ENCODE measurements at places on chromosomes 6 and 20.

- DNase-seq = no peak
Observed at GRCh38 chr6:7921046-7921445, 10.5 kb upstream of the TXNDC5 start.

DNA sequence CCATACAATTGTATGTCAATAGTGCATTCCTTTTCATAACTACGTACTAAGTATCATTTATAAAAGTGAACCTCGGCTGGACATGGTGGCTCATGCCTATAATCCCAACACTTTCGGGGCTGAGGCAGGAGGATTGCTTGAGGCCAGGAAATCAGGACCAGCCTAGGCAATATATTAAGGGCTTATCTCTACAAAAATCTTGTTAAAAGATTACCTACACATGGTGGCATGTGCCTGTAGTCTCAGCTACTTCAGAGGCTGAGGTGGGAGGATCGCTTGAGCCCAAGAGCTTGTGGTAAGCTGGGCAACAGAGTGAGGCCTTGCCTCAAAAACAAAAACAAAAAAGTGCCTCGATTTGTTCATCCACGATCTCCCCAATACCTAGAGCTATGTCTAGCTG is 449.7 kb upstream of the SULF2 start:
- no peak for DNase-seq

- no peak for DNase-seq
Observed at GRCh38 chr6:138005846-138006245, 101.4 kb downstream of the PERP start.

DNA sequence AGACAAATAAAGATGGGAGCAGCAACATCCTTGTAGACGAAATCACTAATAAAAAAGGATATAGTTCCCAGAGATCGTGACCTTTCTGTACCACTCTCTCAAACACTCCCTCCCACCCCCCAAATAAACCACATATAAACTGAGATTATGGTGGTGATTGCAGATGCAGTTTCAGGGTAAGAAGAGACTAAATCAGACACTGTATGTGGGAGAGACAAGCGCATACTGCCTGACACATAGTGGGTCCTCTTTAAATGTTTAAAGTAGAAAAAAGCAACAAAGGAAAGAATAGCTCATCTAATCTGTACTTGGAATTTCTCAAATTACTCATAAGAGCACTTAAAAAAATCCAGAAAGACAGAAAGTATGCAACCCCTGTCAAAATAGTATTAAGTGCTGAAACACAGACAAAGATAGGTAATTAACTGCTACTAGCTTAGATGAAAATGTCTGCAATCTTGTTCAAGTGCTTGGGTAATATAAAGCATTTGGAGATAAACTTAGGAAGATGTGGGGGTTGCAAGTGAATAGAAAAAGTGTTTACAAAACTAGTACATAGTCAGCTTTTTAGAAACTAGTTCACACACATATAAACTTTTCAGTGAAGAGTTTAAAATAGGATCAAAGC is 151.6 kb downstream of the BACH2 start:
- DNase-seq = no peak

DNA sequence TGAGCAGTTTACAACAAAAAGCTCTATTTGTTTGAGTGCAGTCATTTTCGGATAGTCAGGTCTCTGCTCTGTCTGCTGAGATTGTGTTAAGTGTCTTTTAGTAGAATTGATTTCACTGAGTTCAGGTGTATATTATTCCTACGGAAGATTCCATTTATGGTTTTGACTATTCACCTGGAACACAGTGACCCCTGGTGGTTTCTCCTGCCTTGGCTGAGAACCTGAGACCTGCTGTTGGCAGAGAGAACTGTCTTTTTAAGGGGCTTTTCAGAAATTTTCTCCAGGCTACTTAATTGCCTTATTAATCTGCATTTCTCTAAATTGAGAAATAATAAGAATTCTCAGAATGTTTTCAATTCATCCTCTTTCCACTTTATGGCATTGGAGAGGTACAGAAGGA is 508.0 kb downstream of the TBC1D32 start:
- DNase-seq = no peak

DNA sequence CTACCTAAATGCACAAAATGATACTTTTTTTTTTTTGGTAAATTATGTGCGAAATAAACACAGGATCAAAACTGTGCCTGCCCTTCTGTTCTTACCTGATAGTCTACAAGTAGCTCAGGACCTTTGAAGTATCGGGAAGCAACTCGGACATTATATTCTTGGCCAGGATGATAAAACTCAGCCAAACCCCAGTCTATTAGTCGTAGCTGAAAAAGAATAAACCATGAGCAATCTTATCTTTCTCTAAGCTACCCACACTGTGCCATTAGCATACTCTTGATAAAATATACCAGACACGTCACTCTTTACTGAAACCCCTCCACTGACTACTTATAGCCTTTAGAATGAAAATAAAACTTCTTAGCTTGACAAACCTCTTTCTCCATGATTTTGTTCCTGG is 29.8 kb upstream of the TBC1D20 start:
- no peak for DNase-seq

DNA sequence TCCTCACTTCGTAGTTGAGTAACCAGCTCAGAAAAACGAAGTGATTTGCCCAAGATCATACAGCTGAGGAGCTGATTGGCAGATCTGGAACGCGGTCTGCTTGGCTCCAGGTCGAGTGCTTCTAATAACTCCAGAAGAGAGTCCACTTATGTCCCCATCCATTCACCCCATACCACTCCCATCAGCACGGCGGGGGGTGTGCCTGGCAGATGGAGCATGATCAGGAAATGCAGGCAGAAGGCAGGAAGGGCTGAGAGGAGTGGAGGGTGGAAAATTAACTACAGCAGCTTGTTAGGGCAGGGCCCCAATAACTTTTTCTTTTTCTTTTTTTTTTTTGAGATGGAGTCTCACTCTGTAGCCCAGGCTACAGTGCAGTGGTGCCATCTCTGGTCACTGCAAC is 15.0 kb downstream of the FITM2 start:
- no peak for DNase-seq

- no peak for DNase-seq
Observed at GRCh38 chr6:93790981-93791380, 371.6 kb upstream of the EPHA7 start.

DNA sequence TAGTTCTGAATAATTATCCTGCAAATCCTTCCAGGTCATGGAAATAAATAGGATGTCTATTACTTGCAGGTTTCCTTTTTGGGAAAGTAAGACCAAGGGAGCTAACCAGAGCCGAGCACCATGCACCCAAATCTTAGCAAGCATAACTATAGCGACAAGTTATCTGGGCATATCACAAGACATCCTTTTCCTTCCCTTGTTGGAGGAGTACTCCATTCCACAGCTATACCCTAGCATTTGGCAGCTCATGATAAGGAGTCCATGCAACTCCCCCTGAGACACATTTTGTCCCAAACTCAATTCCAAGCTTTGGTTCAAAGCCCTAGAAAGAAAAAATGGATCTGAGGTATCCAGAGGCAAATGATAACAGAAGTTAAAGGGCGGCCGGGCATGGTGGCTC is 16.5 kb upstream of the ASCC3 start:
- no peak for DNase-seq

DNA sequence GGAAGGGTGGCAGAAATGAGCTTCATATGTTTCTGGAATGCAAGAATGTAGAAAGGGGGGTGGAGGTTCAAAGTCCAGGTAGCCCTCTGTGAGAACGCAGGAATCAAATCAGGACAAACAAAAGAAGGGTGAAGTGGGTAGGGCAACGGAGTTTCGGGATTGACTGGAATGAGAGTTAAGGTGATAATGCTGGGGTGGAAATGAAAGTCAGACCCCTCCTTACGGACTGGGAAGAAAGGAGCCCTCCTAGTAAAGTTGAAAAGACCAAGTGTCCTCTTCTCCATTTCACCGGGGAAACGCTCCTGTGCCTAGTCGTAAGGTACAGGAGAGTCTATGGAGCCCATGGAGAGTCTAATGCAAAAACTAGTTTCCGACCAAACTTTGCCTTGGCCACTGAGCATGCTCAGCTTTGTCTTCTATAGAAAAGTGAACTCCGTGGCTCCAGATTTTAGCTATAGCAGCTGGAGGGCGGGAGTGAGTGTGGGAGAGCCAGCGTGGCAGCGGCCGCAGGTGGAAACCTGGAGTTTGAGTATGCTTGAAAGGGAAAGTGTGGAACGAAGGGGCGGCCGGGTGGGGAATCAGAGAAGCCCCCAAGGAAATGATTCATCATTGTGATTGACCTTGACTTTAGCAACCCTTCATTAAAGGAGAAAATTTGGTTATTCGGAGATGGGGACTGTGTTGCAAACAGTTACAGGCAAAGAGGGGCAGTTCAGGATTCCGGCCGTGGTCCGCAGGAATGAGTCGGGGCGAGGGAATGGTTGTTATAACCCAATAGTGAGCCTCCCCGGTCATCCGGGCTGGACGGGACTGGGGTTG is 1.3 kb upstream of the LRRC1 start:
- peak; percentile 37 for DNase-seq

GRCh38 chr6:36682328-36683144 is 4.0 kb downstream of the CDKN1A start:
- peak; percentile 39 for DNase-seq

DNA sequence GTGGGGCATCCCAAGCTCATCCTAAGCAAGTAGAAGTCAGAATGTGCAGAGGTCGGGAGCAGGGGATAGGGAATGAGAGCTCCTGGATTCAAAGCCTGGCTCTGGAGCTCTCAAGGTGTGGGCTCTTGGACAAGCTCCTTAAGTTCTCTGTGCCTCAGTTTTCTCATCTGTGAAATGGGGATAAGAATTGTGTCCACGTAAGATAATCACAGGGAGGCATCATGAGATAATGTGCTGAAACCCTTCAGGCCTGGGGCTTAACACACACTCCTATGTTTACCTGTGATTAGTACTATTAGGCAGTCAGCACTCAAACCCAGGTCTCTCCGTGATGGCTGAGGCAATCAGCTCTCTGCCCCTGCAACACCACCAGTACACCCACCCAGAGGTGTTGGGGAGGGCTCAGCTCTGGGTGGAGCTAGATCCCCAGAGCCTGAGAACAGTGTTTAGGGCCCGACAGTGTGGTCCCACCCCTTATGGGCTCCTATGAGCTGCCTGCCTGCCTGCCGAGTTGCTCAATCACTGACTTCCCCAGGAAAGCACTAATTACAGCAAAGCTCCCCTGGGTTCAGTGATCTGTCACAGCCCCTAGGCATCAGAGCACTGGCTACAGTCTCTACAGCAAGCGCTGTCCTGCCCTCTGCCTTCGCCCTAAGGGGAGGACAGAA is 6.3 kb upstream of the SIRPA start:
- no peak for DNase-seq

DNA sequence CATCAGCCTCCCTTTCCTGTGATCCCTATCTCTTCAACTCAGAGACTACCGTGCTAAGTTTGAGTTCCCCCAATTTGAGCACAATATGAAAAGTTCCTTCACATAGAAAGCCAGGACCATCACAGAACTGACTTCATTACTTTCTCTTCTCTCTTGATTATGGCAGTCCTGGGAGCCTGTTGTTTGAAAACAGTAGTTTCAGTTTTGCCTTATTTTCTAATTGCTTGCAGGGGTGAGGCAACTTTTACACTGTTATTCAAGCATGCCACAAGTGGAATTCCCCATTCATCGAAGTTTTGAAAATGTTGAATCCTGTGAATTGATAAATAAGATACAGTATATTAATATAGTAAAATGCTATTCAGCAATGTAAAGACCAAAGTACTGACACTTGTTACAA is 569.7 kb upstream of the MARCKS start:
- no peak for DNase-seq

GRCh38 chr6:16069671-16070070 is 59.2 kb upstream of the MYLIP start:
- no peak for DNase-seq

DNA sequence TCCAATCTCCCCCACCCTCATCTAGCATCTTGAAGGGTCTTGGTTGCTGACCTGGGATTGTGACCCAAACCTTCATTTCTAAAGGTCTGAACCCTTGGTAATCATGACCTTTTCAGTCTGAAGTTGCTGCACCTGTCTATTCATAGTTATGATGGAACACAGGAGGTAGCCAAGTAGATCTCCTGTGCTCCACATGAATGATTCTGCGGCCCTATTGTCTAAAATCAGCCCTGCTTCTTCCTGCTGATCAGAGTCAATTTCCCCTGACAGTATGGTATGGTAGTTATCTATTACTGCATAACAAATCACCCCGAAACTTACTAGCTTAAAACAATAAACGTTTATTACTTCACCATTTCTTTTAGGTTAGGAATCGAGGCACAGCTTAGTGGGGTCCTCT is 9.0 kb downstream of the OR2B6 start:
- no peak for DNase-seq

- no peak for DNase-seq
Observed at GRCh38 chr6:102389994-102390393, 996.5 kb downstream of the GRIK2 start.

GRCh38 chr20:38631155-38632022 is 29.8 kb downstream of the ARHGAP40 start:
- no peak for DNase-seq

- no peak for DNase-seq
Observed at GRCh38 chr6:131379948-131380347, 193.1 kb upstream of the ARG1 start.

GRCh38 chr20:48241482-48241881 is 456.2 kb upstream of the SULF2 start:
- DNase-seq = no peak

DNA sequence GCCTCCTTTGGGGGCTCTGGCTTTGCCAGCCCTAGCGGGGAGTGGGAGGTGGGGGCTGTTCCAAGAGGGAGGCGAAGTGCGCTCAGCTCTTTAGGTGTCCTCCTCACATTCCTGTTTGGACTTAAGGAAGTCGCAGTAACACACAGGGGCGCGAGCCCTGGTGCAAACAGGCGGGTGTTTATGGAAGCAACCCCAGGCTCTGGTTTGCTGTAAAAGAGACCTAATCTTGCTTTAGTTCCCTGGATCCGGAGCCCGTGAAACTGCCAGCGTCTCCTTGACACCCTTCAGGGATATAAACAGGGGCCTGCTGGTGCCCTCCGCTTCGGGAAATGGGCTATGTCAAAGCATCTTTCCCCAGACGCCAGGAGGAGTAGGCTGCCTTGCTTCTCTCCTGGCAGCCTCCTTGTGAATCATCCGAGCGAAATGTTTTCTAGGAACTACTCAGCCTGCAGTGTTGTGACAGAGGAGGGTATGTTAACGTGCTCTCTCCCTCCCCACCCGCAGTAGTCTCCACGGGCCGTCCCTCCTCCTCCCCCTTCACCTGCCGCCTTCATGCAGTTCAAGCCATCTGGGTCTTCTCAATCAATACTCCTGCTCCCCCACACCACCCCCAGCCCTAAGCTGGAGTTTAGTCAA is 168.0 kb upstream of the LRFN2 start:
- DNase-seq = no peak

- DNase-seq = no peak
Observed at GRCh38 chr6:157358287-157358686, 22.7 kb upstream of the ZDHHC14 start.

DNA sequence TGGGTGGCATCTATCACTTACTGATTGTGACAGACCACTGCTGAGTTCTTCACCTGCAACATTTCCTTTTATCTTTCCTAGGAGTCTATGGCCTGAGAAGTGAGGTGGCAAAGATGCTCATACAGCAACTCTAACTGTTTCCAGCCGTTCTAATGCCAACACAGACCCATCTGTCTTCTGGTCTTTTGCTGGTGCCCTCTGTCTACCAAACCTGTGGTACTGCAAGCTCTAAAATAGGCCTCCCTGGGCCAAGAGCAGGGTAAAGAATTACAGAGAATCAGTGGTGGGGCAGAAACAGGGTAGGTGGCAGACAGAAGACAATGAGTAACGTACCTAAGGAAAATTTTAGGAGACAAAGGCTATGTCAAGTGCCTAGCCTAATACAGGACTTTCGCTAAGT is 611.0 kb upstream of the FLRT3 start:
- no peak for DNase-seq

- no peak for DNase-seq
Observed at GRCh38 chr6:166728884-166729530, 102.0 kb upstream of the RPS6KA2 start.
